ENCODE measurements at places on chromosomes 7 and 10.

DNA sequence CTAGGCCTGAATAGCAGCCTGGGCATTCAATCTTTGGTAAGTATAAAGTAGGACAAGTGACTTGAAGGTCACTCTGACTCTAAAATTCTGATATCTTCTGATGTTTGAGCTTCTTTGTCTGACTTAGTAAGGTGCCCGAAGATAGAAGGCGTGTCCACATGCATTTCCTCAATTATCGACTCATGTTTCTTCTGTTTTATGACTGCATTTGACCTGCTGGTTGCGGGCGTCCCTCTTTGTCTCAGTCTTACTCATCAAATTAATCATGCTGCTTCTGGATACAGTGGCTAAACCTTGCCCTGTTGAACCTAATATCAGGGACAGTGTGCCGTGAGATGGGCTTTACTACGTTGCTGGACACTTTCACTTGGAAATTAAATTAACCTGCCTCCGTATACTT lies 534.1 kb downstream of the SDK1 start:
- DNase-seq, result no peak

DNA sequence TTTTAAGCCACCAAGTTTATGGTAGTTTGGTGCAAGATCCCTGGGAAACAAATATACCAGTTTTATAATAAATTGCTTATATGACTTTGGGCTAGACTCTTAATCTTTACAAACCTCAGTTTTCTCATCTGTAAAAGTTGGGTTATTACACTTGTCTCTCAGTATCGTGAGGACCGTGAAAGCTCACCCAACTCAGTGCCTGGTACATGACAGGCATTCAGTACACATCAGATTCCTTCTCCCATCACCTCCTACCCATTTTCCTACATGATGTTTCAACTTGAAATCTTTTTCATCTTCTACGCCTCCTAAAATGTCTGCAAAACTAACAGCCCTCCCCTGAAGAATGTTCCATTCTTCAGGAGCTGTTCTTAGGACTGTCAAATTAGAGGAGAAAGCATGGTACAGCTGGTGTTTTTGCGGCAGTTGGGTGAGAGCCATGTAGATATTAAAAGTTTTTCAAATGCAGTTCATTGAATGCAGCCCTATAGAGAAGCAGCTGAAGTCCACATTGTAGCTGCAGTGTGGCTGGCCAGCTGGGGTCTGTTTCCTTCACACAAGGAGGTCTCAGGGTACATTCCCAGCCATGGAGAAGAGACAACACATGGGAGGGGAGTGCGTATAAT lies 812.8 kb downstream of the LRMDA start:
- no peak for DNase-seq

DNA sequence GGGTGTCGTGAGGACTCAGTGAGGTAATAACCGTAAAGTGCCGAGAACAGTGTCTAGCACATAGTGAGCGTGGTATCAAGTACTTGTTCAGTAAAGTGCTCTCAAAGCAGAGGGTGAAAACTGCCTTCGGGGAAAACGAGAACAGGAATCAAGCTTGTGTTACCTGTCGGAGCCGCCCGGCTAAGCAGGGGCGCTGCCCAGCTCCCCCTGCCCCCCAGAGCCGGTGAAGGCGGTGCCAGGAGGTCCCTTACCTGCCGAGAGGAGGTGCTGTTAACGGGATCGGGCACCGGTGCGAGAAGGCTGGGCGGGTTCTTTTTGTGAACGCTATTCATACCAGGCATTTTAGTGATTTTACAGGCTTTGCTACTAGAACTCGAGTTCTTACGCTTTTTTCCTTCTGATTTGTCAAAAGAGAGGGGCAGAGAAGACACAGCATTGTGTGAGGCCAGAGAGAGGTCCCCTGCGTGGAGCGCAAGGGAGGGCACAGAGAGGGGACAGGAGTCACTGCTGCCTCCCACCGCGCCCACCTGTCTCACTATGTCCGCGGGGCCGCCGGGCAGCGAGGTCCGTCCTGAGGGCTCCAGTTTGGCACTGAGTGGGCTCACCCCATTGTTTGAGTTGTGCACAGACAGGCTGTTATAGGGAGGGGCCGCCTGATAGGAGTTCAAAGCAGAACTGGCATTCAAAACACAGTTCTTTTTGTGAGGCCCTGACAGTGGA lies 32.5 kb upstream of the EFCAB10 start:
- no peak for DNase-seq

DNA sequence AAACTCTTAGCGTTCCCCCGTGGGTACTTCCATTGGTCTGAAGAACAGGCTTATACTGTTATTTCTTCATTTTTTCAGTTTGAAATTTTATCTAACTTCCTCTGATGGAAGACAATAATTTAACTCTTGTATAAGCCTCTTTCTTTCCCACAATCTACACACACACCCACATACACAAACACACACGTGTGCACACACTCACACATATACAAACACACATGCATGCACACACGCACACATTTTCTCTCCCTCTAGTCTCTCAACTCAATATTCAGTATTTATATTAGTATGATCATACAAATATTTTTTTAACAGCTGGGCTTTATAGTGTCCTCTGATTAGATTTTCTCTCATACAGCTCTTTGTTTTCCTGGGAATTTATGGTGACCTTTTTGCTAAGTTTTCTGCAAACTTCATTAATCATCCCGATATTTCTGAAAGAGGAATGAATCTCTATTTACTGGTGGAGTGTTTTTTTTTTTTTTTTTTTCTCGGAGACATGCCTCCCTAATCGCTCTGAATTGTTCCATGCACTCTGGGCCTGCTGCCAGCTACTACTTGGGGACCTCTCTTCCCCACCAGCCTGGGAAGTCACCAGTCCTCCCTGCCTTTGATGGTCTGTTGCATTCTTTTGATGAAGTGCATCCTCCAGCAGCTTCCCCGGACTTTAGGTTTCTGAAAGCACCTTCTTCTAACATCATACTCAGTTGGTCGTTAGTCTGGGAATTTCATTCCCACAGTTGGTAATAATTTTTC lies 75.5 kb downstream of the ZNF777 start:
- DNase-seq, result no peak

DNA sequence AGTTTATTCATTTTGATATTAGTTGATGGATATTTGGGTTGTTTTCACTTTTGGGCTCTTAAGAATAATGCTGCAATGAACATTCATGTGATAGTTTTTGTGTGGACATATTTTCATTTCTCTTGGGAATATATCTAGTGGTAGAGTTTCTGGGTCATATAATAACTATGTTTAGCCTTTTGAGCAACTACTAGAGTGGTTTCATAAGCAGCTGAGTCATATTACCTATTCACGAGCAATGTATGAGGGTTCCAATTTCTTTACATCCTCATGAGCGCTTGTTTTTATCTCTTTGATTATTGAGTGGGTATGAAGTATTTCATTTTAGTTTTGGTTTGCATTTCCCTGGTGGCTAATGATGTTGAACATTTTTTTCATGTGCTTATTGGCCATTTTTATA lies 182.6 kb downstream of the PON1 start:
- DNase-seq, result no peak

- no peak for DNase-seq
Observed at GRCh38 chr7:43294080-43294630, 181.7 kb downstream of the HECW1 start.

GRCh38 chr10:78952030-78952429 lies 116.7 kb upstream of the ZMIZ1 start:
- DNase-seq, result no peak

DNA sequence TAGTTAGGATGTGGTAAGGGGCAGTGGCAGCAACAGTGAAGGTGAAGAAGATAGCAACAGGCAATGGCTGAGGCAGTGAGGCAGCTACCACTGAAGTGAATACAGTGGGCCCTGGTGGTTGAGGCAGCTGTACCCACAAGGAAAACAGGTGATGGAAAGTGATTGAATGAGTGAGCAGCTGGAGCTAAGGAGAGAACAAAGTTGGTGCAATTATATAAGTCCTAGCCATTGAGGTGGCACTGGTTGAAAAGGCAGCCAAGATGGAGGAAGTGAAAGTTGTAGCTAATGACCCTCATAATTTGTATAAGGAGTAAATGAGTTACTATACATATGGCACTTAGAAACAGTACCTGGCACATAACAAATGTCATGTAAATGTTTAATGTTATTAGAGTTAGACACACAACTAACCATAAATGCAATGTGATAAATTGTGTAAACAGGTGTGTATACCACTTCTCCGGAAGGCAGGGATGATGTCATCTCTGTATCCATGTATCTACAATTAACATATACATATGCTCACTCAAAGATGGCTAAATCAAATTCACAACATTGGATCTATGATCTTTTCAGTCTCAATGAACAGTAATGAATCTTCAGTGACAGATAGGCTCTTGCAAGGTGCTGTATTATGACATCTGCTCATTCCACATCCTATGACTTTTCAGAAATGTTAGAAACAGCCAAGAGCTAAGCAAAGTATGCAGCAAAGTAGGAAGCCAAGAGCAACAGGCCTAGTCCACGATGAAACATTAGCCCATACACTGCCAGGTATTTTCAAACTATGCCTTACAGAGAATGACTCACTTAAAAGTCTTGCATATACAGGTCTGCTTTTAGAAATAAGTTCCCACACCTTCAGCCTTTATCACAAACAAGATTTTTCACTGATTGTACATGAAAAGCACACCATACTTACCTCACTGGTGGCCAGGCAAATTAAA lies 10.7 kb downstream of the XPNPEP1 start:
- no peak for DNase-seq

GRCh38 chr10:124709861-124710260 lies 34.3 kb downstream of the FAM53B start:
- no peak for DNase-seq

GRCh38 chr10:86286236-86287109 lies 80.1 kb downstream of the GRID1 start:
- DNase-seq, result no peak

DNA sequence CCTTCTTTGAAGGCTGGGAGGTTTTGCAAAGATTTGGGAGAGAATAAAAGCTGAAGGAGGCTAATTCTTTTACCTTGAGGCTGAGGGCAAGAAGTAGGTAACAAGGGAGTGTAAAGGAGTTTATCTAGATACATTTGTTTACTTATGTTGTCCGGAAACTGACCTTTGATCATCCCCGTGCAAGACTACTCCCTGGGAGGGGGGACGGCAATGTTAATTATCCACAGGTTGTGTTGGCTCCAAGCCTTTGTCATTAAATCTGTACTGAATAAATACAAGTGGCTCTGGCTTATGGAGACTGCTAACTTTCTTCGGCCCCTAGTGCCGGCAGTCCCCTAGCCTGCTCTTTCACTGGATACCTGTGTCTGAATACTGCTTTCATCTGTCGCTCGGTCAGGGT lies 1250.6 kb upstream of the LRRTM3 start:
- DNase-seq, result no peak

- no peak for DNase-seq
Observed at GRCh38 chr7:130951303-130951975, 217.4 kb upstream of the KLF14 start.

DNA sequence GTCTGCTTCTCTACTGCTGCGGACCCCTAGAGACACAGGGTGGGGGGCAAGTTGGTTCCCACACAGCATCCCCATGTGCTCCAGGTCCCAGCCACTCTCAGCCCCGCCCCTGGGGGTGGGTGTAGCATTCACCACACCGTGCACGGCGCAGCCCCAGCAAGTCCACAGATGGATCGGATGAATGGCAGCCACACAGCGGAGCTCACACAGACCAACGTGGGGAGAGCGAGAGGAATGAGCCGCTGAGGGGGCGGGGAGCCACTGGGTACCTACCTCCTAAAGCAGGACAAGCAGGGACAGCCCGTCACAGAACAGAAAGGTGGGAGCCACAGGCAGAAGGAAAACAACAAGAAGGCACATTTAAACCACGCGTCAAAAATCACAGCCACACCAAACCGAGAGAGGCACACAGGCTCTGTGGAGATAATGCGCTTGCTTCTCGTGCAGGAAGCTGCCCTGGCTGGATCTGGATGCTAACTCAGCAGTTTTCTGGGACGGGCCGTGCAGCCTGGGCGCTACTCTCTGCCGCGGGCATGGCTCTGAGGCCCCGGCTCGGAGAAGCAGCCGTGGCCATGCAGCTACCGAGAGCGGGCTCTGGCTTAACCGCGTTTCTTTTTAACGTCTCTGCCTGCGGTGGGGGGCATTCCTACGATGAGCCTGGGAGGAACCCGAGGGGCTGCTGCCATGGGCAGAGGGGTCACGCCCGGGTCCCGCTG lies 102.5 kb downstream of the CYTH3 start:
- no peak for DNase-seq

DNA sequence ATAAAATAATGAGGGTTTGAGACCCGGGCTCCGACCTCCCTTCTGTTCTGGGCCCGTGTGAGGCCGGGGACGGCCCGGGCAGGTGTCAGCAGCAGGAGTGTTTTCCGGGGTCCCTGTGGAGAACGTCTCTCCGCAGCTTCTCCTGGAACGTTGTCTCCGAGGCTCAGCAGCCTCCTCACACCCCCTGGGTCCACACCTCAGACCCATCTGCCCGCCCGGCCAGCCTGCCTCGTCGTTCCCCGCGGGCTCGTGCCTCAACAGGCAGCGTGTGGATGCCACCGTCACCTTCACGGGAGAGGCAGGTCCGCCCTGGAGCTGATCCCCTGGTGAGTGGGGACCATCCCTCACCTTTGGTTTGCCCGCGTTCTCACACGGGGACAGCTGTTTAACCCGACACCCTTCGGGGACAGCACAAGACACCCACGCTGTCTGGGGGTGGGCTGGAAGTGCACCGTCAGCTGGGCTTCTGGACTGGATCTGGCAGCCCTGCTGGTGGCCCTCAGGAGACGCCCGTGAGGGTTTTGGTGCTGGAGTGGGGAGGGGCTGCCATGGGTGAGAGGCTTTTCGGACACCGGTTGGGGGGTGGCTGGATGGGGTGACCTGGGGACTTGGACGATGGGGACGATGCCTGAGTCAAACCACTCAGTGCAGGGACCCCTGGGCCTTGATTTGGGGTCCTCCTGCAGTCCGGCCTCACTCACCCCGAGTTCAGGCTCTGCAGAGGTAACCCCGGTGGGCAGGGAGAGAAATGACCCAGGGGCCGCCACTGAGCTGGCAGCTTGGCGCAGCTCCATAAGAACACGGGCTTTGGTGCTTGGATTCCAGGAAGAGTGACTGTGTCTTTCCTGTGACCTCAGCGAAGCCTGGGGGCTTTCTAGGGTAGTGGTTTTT lies 131.7 kb downstream of the DNAJB6 start:
- DNase-seq, result no peak

DNA sequence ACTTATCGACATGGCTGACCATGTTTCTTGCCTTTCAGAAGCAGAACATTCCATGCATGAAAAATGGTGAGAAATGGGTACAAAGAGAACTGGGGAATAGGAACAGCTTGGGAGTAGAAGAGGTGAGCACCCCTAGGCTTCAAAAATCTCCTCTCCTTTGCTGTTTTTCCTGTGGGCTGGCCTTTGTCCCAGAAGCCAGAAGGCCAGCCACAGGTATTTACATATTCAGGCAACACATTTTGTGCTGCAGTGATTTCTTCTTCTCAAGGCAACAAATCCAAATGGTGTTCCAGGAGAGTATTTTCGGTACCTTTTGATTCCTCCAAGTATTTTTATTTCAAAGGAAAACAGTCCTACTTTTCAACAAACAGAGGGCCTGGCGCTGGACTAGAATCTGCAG lies 31.1 kb downstream of the ADARB2 start:
- no peak for DNase-seq

DNA sequence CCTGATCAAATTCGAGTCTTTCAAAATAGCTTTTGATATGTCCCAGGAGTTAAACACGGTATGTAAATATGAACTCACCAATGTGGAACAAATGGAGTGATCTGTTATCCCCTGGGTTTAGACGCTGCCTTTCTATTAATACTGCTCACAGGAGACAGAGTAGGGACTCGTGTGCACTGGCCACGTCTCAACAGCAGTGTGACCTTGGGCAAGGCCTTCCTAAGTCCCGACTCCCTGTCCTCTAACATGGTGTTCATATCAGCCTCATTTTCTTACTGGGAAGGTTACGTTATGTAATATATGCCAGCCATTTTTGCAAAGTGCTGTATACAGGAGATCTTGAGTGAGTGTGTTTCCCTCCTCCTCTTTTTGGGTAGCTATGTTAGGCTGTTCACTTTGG lies 1.8 kb downstream of the WDR37 start:
- DNase-seq, result no peak
